ENCODE measurements at places on chromosomes 12 and 14. TPM values are rescaled to one million over a fixed set of nuclear protein-coding genes. Genes with fewer than 3 reads are reported as not detected.
A peak's percentile ranks its signal among the peaks of the same experiment; 100 is the strongest.

- H3K4me3 ChIP-seq, result no peak overlapping the region
- peaks cover 21% of the 10 kb centered on the region for H3K4me1 ChIP-seq
- no peaks in the 10 kb centered on the region for H3K36me3 ChIP-seq
- H3K27me3 ChIP-seq, result no peaks in the 10 kb centered on the region
These were observed 7.6 kb downstream of the KRT85 start for GRCh38 chr12:52359621-52360061.

DNA sequence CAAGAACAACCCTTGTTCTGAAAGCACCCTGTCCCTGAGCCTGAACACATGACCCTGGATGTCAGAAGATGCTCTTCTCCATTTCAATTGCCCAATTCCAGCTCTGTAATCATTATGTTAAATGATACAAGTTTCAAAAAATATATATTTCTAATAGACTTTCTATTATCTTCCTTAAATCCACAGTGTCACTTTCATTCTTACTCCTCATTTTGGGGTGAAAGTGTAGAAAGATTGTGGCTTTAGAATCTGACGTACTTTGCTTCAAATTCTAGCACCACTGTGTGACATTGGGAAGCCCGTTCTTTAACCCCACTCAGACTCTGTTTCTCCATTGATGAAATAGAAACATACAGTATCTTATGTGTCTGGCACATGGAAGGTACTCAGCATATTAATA is 83.2 kb downstream of the ETV6 start:
- no peak overlapping the region for H3K4me3 ChIP-seq
- DNase-seq, result no peak
- peaks cover 73% of the 10 kb centered on the region for H3K4me1 ChIP-seq
- H3K36me3 ChIP-seq, result no peaks in the 10 kb centered on the region
- H3K27me3 ChIP-seq, result no peaks in the 10 kb centered on the region

- no peak overlapping the region for H3K27ac ChIP-seq
- H3K4me1 ChIP-seq, result peaks cover 17% of the 10 kb centered on the region
- peaks cover 26% of the 10 kb centered on the region for H3K27me3 ChIP-seq
- no peak for DNase-seq
- no peak overlapping the region for H3K4me3 ChIP-seq
These were observed 223.8 kb downstream of the VRK1 start for GRCh38 chr14:97021001-97021400.

- no peak overlapping the region for H3K4me3 ChIP-seq
- no peaks in the 10 kb centered on the region for H3K27me3 ChIP-seq
- no peak overlapping the region for H3K27ac ChIP-seq
These were observed 7.9 kb downstream of the NRIP2 start for GRCh38 chr12:2826721-2827515.

- DNase-seq, result no peak
- no peaks in the 10 kb centered on the region for H3K4me1 ChIP-seq
- no peaks in the 10 kb centered on the region for H3K36me3 ChIP-seq
- no peak overlapping the region for H3K27ac ChIP-seq
- no peak overlapping the region for H3K4me3 ChIP-seq
These were observed 4.1 kb downstream of the KCNC2 start for GRCh38 chr12:75205558-75205957.

- no peaks in the 10 kb centered on the region for H3K36me3 ChIP-seq
- peaks cover 8% of the 10 kb centered on the region for H3K27me3 ChIP-seq
- peaks cover 23% of the 10 kb centered on the region for H3K4me1 ChIP-seq
- H3K27ac ChIP-seq, result no peak overlapping the region
- peak; percentile 52 for DNase-seq
These were observed 4.4 kb downstream of the VDR start for GRCh38 chr12:47900131-47901062.

DNA sequence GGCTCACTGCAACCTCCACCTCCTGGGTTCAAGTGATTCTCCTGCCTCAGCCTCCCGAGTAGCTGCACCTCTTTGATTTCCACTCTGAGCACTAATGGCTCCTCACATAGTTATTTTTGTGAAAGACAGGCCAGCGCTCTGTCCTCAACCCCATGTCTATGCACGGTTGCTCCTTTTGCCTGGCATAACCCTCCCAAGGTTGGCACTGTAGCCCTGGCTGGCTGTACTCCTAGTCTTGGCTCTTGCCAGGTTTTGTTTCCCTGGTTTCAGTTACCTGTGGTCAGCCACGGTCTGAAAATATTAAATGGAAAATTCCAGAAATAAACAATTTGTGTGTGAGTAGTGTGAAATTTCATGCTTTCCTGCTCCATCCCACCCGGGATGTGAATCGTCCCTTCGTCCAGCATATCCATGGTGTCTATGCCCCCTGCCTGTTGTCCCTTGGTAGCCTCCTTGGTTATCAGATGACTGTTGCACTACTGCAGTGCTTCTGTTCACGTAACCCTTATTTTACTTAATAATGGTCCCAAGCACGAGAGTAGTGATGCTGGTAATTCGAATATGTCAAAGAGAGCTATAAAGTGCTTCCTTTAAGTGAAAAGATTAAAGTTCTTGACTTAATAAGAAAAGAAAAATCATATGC is 12.3 kb upstream of the DCD start:
- no peak overlapping the region for H3K27ac ChIP-seq
- no peak for DNase-seq
- H3K27me3 ChIP-seq, result no peaks in the 10 kb centered on the region
- no peak overlapping the region for H3K4me3 ChIP-seq
- no peaks in the 10 kb centered on the region for H3K4me1 ChIP-seq

- H3K4me1 ChIP-seq, result no peaks in the 10 kb centered on the region
- no peak overlapping the region for H3K4me3 ChIP-seq
- DNase-seq, result no peak
- no peak overlapping the region for H3K27ac ChIP-seq
These were observed 8.5 kb downstream of the SEC23A start for GRCh38 chr14:39094515-39094914.

DNA sequence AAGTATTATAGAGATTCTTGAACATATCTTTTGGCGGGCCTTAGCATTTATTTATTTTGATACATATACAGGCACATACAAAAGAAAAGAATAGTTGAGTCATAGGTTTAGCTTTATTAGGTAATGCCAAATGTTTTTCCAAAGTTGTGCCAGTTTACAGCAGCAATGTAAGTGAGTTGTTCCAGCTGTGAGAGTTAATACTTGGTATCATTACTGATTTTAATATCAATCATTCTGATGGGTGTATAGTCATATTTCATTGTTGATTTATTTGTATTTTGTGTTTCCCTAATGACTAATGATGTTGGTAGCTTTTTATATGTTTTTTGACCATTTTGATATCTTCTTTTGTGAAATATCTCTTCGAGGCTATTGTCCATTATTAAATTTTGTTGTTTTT is 122.4 kb downstream of the MIPOL1 start:
- no peaks in the 10 kb centered on the region for H3K4me1 ChIP-seq
- H3K27me3 ChIP-seq, result no peaks in the 10 kb centered on the region
- no peak for DNase-seq
- no peak overlapping the region for H3K4me3 ChIP-seq
- H3K27ac ChIP-seq, result no peak overlapping the region

- H3K36me3 ChIP-seq, result no peaks in the 10 kb centered on the region
- no peaks in the 10 kb centered on the region for H3K4me1 ChIP-seq
- H3K4me3 ChIP-seq, result no peak overlapping the region
- H3K27me3 ChIP-seq, result no peaks in the 10 kb centered on the region
- H3K27ac ChIP-seq, result no peak overlapping the region
These were observed 126.9 kb downstream of the DUSP6 start for GRCh38 chr12:89225401-89225800.

DNA sequence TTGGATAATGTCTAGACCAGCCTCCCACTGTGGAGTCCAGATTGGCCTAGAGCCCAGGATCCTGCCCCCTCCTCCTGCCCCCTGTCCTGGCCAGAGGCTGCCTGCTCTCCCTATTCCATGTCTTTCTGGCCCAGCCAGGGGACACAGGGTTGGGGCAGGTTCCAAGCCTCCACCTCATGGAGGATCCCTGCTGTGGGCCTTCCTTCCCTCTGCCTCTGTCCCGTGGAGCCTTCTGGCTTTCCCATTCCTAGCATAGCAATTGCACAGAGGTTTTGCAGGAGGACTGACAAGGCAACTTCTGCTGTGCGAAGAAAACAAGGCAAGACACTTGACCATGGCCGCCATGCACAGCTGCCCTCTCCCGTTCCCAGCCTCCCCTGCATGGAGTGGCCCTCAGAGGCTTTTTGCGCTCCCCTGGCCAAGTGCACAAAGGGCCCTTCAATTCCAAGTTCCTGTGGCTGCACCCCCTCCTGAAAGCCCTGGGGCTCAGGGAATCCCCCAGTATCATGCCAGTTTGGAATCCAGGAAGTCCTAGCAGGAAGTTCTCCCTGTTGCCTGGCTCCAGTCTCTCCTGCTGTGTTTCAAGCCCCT is 42.1 kb downstream of the KRT80 start:
- no peak for DNase-seq
- no peaks in the 10 kb centered on the region for H3K36me3 ChIP-seq
- H3K4me1 ChIP-seq, result peaks cover 4% of the 10 kb centered on the region
- H3K27me3 ChIP-seq, result peaks cover 14% of the 10 kb centered on the region

- H3K4me3 ChIP-seq, result no peak overlapping the region
- no peak overlapping the region for H3K27ac ChIP-seq
- DNase-seq, result no peak
- no peaks in the 10 kb centered on the region for H3K27me3 ChIP-seq
These were observed 62.9 kb upstream of the ELK3 start for GRCh38 chr12:96131230-96131788.

DNA sequence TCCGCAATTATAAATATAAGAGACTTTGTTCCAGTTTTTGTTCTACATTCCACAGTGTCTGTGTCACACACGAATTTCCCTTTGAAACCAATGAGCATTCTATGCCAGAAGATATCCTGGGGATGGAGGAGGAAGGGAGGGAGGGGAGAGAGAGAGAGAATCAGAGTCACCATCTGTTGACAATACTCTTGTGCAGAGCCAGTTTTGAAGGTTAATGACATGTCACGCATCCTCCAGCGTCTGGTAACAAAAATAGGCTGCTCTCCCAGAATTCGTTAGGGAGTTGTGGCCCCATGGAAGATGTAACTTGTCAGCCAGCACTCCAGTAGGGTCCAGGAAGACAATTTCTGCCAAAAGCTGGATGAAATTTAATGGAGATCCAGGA is 213.5 kb upstream of the KRR1 start:
- no peaks in the 10 kb centered on the region for H3K27me3 ChIP-seq
- H3K36me3 ChIP-seq, result no peaks in the 10 kb centered on the region
- DNase-seq, result no peak
- H3K4me1 ChIP-seq, result no peaks in the 10 kb centered on the region

DNA sequence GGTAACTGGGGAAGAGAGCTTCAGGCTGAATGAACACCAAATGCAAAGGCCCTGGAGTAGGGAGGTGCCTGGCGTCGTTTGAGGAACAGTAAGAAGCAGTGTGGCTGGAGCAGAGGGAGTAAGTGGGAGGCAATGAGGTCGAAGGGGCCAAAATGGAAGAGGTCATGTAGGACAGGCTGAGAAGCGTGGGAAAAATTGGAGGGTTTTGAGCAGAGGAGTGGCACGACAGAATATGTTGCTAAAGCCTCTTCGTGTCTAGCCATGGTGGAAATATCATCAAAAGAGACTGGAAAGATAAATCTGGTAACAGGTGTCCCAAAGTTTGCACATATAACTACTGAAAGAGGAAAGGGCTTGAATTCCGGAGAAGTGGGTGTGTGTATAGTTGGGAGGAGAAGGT is 1.9 kb downstream of the TRIM9 start:
- no peak overlapping the region for H3K27ac ChIP-seq
- no peaks in the 10 kb centered on the region for H3K36me3 ChIP-seq
- no peak overlapping the region for H3K4me3 ChIP-seq
- peaks cover 22% of the 10 kb centered on the region for H3K27me3 ChIP-seq
- DNase-seq, result peak; percentile 12
- H3K4me1 ChIP-seq, result peaks cover 24% of the 10 kb centered on the region

DNA sequence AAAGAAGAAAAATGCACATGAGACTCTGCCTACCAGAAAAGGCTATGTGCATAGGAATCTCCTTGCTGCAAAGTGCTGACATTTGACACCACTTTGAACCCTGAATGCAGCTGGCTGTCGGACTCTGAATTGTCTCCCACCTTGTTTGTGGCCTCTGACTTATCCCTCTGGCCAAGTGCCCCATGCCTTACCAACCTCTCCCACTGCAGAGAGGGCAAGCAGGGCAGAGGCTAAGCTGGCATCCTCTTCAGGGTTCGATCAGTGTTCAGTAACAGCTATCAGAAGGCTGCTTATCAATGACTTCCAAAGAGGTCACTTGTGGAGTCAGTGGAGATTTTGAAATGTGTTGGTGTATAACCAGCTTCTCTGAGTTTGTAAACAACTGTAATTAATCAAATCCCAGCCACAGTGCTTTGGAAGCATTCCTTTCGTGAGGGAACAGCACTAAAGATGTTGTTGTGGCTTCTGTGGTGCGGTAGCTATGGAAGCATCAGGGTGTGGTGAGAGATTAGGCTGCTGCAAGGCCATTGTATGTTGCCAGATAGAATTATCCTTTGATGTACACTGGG is 22.6 kb upstream of the BMP4 start:
- H3K27ac ChIP-seq, result no peak overlapping the region
- DNase-seq, result no peak
- no peaks in the 10 kb centered on the region for H3K27me3 ChIP-seq
- no peak overlapping the region for H3K4me3 ChIP-seq
- no peaks in the 10 kb centered on the region for H3K36me3 ChIP-seq

- H3K4me1 ChIP-seq, result no peaks in the 10 kb centered on the region
- no peak for DNase-seq
- no peaks in the 10 kb centered on the region for H3K27me3 ChIP-seq
- no peaks in the 10 kb centered on the region for H3K36me3 ChIP-seq
These were observed 11.4 kb downstream of the RERG start for GRCh38 chr12:15209782-15210181.

DNA sequence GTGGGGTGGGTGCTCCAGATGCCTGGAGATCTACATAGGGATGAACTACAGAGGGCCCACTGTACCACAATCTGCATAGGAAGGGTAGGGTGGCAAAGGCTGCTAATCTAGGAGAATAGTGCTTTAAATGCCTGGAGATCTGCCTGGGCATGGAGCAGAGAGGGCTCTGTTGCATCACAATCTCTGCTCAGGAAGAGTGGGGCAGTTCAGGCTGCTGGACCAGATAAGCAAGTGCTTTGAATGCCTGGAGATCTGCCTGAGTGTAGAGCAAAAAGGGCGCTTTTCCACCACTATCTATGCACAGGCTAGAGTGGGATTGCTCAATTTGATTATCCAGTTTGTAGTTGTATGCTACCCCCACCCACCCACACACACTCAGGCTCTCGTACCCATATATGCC is 886.3 kb upstream of the SEL1L start:
- DNase-seq, result no peak
- no peak overlapping the region for H3K4me3 ChIP-seq
- H3K4me1 ChIP-seq, result no peaks in the 10 kb centered on the region
- H3K27me3 ChIP-seq, result no peaks in the 10 kb centered on the region

The STXBP6 gene
- total RNA-seq, result 0.10 TPM

The FZD10 gene
- total RNA-seq, result not detected

The GYS2 gene
- total RNA-seq, result 0.10 TPM

The C12orf75 gene
- total RNA-seq, result 7.9 TPM

The PLEKHG7 gene
- 23.2 TPM for total RNA-seq

The CLEC6A gene
- not detected for total RNA-seq

The SDR39U1 gene
- total RNA-seq, result 107 TPM

The SMCO3 gene
- total RNA-seq, result not detected

The SLC17A8 gene
- total RNA-seq, result not detected

The SMARCC2 gene
- 198 TPM for total RNA-seq

The CLEC1A gene
- not detected for total RNA-seq

The KRT3 gene
- not detected for total RNA-seq
